Stimulated activated CD8-positive, alpha-beta memory T cell treated with anti-CD3 and anti-CD28 coated beads, Interleukin-4, amount 100 ng/mL, for 1 hour (primary cell): ENCODE measurements at places on chromosomes 1 and 21.

DNA sequence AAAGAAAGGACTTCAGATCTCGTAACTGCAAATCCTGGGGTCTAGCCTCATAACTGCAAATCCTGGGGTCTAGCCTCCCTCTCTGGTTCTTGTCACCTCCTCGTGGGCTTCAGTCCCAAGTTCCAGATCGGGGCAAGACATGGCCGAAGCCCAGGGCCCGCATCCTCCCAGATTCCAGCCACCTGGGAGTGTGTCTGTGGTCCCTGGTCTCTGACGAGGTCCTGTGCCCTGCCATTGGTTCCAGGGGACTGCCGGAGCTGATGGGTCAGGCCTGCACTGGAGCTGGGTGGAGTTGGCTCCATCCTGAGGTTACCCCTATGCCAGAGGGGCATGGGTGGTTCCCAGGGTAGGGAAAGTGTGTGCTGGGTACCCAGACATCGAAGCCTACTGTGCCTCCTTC lies 17.7 kb upstream of the C1orf174 start:
- no peak for DNase-seq

DNA sequence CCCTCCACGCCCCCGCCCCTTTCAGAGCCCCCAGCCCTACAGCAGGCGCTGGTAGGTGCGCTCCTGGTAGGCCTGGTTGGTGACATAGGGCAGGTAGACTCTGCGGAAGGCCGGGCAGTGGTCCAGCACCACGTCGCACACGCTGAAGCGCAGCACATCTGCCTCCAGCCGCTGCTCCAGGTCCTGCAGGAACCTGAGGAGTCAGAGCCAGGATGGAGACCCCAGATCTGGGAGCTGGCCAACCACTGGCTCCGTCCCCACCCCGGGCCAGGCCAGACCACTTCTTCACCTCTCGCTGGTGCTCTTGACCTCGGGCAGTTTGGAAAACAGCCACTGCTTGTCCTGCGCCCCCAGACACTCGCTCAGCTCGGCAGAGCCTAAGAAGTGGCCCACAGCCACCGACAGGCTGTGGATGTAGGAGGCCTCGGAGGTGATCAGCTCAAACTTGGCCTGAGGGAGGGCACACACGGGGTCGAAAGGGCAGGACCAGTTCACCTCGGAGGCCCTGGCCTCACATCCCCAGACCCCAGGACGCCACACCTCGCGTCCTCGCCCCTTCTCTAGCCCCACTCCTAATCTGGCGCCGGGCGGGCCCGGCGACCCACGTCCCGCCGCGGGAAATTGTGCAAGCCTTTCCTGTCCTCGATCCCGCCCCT lies 6.4 kb downstream of the ARHGEF19 start:
- no peak for DNase-seq

- peak; percentile 67 for DNase-seq
Measured at GRCh38 chr1:11907275-11908094, 18.7 kb downstream of the KIAA2013 start.

- no peak for DNase-seq
Measured at GRCh38 chr1:146019231-146020057, 2.1 kb downstream of the HJV start.

DNA sequence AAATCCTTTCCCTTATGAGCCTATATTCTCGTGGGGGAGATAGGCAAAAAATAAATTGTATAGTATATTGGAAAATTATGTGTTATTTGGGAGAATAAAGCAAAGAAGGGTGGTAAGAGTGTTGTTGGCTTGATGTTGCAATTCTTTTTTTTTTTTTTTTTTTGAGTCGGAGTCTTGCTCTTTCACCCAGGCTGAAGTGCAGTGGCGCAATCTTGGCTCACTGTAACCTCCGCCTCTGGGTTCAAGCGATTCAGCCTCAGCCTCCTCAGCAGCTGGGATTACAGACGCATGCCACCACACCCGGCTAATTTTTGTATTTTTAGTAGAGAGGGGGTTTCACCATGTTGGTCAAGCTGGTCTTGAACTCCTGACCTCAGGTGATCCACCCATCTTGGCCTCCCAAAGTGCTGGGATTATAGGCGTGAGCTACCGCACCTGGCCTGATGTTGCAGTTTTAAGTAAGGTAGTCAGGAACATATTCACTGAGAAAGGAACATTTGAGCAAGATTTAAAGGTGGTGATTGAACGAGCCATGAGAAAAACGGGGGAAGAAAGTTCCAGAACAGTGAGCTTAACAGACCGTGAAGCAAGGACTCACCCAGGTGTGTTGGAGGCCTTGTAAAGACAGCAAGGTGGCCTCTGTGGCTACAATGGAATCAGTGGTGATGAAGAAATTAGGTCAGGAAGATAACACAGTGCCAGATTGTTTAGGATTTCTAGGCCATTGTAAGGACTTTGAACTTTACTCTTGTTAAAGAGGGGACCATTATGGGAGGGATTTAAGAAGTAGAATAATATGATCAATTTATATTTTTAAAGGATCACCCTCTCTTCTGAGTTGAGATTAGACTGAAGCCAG lies 45.8 kb downstream of the RPRD2 start:
- DNase-seq: no peak

DNA sequence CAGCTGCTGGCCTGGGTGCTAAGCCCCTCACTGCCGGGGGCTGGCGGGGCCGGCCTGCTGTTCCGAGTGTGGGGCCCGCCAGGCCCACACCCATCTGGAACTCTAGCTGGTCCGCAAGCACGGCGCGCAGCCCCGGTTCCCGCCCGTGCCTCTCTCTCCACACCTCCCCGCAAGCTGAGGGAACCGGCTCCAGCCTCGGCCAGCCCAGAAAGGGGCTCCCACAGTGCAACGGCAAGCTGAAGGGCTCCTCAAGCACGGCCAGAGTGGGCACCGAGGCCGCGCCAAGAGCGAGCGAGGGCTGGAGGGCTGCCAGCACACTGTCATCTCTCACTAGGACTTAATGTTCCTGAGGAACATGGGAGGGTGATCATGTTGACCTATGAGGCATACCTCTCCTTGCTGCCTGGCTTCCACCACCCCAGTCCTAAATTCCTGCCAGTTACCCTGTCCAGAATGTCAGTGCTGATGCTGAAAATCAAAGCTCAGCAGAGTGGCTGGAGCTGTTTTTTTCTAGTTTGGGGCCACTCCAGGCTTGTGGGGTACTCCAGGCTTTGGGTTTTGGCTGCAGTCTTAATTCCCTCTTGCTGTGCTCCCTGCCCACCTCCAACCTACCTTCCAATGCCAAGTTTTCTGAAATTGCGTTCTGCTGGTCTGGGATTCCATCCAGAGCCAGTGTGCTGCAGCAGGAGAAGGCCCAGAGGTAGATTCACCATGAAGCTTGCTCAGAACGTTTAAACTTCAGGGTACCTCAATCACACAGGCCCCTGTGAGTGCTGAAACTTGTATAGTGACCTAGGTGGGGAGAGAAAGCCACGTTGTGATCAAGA lies 44.2 kb upstream of the LPGAT1 start:
- DNase-seq: no peak

- peak; percentile 38 for DNase-seq
Measured at GRCh38 chr1:153465811-153466636, 5.6 kb upstream of the S100A7 start.

- no peak for DNase-seq
Measured at GRCh38 chr1:192905049-192905448, 96.2 kb downstream of the RGS2 start.

GRCh38 chr1:246761396-246761795 lies 37.2 kb downstream of the SCCPDH start:
- no peak for DNase-seq

- DNase-seq: no peak
Measured at GRCh38 chr1:165481820-165482532, 37.0 kb upstream of the RXRG start.

- no peak for DNase-seq
Measured at GRCh38 chr1:244645890-244646289, 7.0 kb upstream of the DESI2 start.

- DNase-seq: no peak
Measured at GRCh38 chr1:35186239-35186638, 6.7 kb downstream of the SFPQ start.

DNA sequence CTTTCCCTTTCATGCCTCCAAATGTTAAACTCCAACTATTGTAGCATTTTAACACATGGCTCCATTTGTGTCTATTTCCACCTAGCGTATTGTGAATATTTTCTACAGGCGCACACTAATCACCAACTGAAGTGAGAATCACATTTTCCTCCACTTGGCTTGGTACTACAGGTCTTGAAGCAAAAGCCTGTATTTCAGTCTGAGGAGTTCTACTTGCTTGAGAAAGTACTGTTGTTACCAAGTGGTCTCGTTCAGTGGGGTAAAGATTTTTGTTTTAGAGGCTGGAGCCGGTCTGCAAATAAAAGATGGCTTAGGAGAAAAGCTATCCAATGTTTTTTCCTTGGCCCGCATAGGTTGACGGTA lies 550 bp upstream of the PTBP2 start:
- DNase-seq: no peak

DNA sequence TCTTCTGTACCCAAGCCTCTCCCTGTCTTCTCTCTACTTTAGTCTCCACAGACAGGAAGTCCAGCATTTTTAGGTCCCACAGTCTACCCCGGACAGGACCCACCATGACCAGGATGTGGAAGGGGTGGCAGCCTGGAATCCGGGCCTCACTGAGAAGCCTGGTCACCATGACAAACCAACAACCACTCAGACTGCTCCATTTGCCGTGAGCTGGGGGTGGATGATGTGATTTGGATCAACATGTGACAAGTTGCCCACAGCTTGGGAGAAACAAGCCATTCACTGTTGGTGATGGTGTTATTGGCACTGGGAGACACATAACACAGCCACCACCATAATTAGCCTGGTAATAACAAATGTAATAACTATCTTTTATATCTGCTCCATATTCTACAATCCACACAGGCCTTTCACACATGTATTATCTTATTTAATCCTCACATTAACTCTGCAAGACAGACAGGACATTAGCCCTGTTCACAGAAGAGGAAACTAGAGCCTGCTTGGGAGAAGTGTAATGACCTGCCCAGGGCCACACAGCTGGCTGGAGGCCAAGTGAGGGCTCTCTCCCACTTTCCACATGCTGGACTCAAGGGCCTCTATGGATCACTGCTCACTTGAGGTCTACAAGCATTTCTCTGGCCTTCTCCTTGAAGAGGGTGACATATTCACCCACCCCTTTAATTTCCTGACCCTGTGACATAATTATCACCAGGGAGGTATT lies 22.9 kb downstream of the MEF2D start:
- no peak for DNase-seq

DNA sequence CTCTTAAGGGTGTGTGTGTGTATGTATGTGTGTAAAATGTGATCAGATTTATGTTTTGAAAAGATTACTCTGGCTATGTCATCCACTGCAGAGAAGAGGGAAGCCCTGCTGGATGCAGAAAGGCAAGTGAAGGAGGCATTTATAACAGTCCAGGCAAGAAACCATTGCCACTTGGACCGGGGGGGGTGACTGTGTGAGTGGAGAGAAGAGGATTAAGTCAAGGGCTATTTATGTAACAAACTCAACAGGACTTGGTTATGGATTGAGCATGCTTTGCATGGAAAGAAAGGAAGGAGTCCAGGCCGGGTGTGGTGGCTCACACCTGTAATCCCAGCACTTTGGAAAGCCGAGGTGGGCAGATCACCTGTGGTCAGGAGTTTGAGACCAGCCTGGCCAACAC lies 143.0 kb downstream of the URB2 start:
- DNase-seq: no peak
